Stimulated activated CD4-positive, alpha-beta T cell treated with anti-CD3 and anti-CD28 coated beads, Interleukin-4, amount 100 ng/mL, for 4 hours (primary cell): ENCODE measurements at places on chromosomes 5 and 9.

DNA sequence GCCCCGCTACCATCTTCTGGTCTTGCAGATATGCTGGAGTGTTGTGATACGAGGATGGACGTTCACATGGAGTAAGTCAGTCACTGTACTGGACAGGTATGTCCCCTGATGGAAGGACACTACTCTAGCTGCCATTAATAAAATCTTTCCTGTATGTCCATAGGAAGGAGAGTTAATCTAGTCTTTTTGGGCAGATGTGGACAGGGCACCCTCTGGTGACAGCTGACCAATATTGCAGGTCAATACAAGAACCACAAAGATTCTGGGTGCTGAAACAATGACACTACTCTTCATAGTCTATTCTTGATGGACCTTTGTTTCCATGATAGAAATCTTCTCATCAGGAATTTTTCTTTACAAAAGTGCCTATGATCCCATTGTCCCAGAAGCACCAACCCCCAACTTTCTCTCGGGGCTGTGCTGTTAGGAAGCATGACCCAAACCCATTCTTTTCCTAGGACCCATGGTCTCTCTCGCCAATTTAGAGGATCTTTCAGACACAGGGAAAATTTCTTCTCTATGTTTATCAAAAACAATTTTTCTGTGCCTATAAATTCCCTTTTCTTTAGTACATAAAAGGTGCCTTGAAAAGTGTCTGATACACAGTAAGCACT is 376.9 kb downstream of the DTWD2 start:
- no peak for DNase-seq

- DNase-seq: no peak
Measured at GRCh38 chr5:140711794-140712193, 11.5 kb downstream of the ZMAT2 start.

DNA sequence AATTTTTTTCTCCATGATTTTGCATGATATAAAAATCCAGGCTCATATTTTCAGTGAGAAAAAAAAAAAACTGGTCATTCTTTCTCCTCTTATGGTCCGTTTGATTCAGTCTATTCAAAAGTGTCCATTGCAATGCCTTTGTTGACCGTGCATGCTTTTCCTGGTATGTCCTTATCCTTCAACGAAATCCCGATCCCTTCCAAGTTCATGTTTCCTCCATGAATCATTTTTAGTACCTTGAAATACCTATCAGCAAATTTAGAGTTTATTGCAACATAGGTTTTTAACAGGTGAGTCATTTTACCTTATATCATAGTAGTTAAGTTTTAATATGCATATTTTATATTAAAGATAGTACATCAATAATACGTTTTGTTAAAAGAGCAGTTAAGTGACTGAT is 773.8 kb upstream of the CHD1 start:
- no peak for DNase-seq

- DNase-seq: no peak
Measured at GRCh38 chr5:157278319-157279037, 12.6 kb downstream of the CYFIP2 start.

- DNase-seq: no peak
Measured at GRCh38 chr5:75660678-75661465, 49.6 kb downstream of the ANKDD1B start.

DNA sequence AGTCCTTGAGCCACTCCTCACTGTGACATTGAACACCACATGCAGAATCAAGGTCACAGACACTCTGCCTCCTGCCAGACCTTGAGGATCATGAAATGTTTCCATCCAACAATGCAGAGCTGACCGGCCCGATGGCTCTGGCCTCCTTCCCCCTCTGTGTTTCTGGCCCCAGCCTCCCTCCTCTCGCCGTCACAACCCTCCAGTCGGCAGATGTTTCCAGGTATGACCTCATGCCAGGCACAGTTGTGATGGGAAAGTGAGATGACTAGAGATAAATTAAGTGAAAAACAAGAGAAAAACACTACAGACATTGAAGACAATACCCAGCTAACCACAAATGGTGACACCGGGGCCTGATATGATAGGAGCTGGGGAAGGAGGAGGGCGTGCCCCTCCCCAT is 9.8 kb downstream of the NTNG2 start:
- DNase-seq: no peak

DNA sequence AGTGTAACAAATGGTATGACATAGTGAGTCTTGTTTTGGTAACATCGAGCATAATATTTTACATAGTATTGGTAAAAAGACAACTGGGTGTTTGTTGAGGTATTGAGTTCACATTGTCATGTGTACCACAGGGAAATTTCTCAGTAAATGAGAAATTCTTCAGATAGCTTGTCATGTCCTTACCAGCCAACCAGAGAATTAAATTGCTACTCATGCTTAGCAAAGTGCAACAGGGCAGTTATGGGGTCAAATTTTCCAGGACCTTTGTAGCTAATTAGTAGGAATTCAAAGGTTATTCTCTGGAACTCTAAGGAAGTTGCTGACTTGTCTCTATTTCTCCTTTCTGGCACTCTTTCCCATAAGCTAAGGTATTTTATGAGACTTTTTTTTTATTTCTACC is 595.7 kb downstream of the EFNA5 start:
- no peak for DNase-seq

DNA sequence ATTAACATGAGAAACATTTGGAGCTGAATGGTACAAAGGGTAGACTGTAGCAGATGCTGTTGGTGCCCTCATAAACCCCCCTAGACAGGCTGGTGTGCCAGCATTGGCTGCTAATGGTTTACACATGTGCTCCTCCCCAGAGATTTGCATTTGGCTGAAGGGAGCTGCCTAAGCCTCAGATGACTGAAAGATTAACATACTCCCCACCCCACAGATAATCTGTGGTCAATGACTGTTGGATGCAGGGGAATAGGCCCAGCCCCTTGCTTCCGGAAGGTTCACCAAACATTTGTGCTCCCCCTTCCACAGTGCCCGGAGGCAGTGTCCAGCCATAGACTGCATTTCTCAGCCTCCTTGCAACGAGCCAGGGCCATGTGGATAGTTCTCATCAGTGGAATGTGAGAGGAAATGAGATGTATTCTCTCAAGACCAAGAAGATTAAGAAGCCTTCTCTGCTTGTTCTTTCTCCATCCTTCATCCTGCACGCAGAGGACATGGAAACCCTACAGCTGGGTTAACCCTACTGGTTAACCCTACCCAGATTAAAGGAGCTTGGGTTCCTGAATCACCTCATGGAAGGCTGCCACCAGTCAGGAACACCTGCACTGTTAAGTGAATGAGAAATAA is 79.6 kb downstream of the PHAX start:
- DNase-seq: no peak

DNA sequence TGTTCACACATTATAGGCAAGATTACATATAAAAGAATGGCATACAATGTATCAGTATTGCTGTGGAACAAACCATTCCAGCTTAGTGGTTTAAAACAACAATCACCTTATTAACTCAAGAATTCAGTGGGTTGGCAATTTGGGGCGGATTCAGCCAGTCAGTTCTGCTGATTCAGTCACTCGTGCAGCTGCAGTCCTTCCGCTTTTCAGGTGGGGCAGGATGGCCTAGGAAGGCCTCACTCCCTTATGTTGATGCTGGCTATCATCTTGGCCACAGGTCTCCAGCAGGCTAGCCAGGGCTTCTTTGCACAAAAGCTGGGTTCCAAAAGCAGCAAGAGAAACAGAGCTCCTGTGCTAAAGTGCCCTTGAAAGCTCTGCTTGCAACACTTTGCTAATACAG is 150.6 kb downstream of the MCTP1 start:
- no peak for DNase-seq

DNA sequence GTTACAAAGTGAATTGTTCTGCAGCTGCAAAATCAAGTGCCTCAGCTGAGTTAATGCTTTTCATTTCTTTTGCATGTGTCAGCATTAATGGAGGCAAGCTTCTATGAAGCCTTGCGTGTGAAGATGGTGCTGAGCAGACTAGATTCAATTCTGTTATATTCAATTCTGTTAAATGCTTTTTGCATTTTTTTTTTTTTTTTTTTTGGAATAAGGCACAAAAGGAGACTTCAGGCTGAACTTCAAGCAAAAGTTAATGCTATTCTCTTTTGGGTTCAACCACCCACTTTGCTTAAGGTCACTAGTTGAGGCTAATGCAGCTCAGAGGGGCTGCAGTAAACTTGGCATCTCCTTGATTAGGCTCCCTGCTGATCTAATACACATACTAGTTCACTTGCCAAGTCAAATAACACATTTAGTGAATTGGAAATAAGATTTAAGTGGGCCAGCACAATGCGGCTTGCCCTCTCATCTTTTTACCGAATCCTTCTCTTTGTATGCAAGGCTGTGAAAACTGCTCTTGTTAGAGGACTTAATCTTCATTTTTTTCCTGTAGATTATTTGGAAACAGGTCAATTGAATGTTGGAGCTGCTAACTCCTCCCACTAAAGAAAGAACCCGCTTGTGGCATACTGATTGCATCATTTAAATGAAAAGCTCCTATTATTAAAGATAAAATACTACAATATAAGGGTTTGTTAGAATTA is 1020.2 kb downstream of the NR2F1-AS1 start:
- no peak for DNase-seq

DNA sequence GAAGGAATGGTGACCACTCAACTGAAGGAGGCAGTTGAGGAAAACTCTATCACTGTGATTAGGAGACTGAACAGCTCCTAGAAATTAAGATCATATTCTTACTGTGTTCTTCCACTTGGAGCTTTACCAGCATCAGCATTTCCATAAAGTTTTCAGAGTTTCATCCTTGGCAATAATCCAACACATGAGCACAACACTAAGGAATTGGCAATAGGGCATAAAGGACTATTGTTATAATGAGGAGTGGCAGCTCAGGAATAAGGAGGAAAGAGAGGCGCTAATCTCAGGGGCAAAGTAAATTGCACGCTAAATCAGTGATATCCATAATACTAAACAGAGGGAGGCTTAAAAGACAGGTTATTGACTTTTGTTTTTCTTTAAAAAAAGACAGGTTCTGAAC is 338.9 kb downstream of the EFNA5 start:
- no peak for DNase-seq

- no peak for DNase-seq
Measured at GRCh38 chr5:55385846-55386245, 78.1 kb downstream of the MTREX start.

GRCh38 chr5:135033901-135034235 is at the start of gene PITX1:
Gene PITX1, minus strand, starts transcription at chr5:135034228. Its CDS starts 347 bp downstream, at chr5:135033881.
- DNase-seq: no peak

DNA sequence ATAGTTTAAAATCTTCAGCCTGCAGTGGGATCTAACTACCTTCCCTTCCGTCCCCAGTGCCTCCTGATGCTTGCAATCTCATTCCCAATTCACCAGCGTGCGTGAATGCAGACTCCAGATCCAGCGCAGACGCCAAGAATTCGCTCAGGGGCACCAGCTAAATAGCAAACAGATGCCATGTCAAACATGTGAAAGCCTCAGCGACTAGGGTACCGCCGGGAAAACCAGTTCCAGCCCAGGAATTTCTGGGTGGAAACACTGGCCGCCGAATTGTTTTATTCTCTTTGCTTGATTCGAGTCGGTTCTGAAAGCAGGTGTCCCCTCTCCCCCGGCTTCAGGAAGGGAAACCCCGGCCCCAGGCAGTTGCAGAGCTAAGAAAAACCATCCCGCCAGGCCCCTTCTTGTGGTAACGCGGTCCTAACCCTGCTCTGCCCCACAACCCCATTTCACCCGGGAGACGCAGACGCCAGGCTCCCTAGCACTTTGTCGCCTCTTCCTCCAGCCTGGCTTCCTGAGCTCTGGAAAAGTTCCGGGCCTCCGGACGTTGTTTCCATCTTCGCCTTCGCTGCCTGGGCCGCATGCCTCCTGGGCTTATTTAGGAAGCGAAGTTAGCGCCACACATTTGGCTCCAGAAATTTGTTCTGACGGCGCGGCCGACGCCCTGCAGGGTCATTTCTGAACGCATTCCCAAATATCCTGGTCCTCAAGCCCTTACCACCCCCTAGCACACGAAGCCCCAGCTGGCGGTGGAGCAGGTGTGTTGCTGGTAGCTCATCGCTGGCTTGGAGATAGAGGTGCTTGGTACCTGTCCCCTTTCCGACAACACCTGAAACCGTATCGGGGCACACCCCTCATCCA is 665 bp upstream of the LVRN start:
- no peak for DNase-seq

- no peak for DNase-seq
Measured at GRCh38 chr9:27059412-27059811, 49.6 kb upstream of the TEK start.

DNA sequence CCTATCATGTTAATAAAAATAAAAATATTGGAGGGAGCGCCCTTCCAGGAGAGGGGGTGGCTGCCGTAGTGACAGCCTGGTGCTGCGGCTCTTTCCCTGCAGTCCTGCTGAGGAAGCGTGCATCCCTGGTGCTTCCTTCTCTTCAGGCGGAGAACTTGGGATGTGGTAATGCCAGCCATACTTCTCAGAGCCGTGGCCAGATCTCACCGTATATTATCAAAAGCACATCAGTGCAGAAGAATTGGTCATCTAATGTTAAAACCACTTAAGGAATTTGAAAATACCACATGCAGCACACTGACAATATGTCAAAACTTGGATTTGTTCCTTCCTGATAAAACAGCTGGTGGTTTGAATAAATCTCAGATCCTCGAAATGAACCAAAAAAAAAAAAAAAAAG is 17.7 kb downstream of the C9orf40 start:
- no peak for DNase-seq

DNA sequence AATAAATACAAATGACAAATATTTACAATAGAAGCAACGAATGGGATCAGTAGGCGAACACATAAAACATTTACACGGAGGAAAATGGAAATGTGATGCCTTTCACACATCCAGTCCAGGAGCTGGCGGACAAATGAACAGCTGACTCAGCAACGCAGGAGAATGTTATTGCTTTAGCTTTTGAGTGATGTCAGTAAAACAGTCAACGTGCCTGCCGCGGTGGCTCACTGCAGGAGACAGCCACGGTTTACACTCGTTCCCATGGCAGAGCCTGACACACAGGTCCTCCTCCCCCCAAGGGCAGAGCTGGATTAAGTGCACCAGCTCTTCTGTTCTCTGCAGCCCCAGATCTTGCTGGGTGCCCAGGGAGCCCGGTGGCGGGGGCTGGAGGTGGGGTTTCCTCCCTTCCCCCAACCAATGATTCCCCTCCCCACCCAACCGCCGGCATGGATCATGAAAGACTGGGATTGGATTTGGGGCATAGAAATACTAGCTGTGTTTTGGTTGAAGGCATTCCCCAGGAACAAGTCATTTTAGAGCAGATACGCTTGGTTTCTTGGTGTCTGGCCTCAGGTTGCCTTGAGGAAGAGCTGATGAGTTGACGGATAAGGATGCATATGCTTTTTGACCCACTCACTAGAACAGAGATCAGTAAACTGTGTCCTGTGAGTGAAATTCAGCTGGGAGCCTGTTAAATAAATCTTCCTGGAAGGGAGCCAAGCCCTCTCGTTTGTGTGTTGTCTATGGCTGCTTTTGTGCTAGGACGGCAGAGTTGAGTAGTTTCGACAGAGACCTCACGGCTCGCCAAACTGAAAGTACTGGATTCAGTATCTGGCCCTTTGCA is 12.5 kb downstream of the STC2 start:
- no peak for DNase-seq

- DNase-seq: no peak
Measured at GRCh38 chr5:82594097-82594496, 315.9 kb upstream of the RPS23 start.

GRCh38 chr9:113056191-113057106 is at the start of gene ZFP37:
Gene ZFP37, minus strand, starts transcription at chr9:113056724. Its CDS starts 36 bp downstream, at chr9:113056688.
- DNase-seq: peak; percentile 69

- no peak for DNase-seq
Measured at GRCh38 chr9:94591876-94592275, 1.7 kb downstream of the FBP2 start.
